ENCODE measurements at places on chromosomes 4 and X.

GRCh38 chr4:145058256-145058655, 39.7 kb downstream of the ANAPC10 start:
- no peak for DNase-seq

- no peak for DNase-seq
Measured at GRCh38 chrX:39157796-39158195, 356.5 kb downstream of the MID1IP1 start.

DNA sequence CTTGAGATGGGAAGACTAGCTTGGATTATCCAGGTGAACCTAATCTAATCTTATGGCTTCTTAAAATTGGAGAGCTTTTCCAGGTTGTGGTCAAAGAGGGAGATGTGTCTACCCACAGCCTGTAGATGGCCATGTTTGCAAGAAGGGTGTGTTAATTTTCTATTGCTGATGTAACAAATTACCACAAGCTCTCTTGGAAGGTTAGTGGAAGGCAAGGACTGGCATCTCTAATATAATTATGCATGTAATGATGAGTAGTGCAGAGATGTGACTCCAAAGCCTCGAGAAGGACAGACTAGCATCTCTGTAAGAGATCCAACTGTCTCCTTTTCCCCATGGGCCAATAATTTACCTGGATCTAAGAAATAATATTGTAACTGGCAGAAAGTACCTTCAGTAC, 3.2 kb upstream of the ADH1B start:
- DNase-seq = no peak

GRCh38 chrX:131081772-131082740, 23.9 kb downstream of the ARHGAP36 start:
- no peak for DNase-seq

DNA sequence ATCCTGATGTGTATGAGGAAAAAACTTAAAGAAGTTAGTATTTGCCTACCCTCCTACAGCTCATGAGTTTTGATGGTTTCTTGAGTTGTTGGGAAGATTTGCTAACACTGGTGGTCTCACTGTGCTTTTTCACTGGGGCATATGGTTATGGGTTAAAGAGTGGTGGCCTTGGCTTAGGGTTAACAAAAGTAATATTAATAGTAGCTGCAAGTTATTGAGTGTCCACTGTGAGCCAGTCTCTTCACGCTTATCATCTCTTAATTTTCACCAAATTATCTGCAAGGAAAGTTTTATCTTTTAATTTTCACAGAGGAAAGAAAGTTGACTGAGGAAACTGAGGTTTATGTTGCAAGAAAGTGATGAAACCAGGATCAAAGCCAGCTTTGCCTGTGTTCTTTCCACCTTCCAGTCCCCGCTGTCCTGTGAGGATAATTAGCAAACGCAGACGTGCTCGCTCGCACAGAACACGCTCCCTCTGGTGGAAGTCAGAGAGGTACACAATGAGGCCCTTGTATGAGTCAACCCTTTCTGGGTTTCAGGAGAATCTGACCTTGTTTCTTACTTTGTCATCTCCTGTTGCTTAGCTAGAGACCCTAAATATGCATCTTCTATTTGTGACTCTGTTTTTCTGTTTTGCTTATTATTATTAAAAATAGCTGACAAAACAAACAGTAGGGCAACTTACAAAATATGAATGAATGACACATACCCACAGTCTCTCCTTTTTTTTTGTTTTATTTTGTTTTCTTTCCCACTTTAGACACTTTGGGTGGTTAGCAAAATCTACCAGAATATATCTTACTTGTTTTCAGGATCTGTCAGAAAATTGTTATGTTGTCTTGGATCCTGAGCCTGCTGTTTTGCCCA, 94.3 kb downstream of the DDIT4L start:
- peak; percentile 60 for DNase-seq

GRCh38 chr4:31084806-31085416, 364.7 kb downstream of the PCDH7 start:
- no peak for DNase-seq

- DNase-seq = no peak
Measured at GRCh38 chrX:66756717-66757116, 117.8 kb upstream of the EDA2R start.

GRCh38 chr4:107376293-107376692, 340.2 kb upstream of the DKK2 start:
- no peak for DNase-seq

DNA sequence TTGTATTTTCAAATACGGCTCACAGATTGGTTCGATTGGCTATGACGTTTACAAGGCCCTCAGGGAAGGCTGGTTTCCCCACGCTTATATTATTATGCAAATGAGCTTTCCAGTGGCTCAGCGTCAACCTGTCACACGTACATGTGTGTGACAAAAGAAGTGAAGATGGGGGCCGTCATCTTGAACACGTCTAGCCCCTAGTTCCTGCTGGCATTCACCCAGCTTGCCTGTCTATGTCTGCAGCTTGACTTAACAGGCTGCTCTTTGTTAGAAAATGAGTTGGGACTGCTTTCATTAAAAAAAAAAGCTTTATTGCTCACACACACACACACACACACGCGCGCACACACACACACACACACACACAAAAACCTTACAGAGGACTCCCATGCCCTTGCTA, 283.6 kb upstream of the CTSO start:
- DNase-seq = no peak

- DNase-seq = no peak
Measured at GRCh38 chrX:12971282-12972003, 3.5 kb upstream of the TMSB4X start.

GRCh38 chrX:47217121-47217851, 1.2 kb upstream of the CDK16 start:
- DNase-seq = peak; percentile 40

DNA sequence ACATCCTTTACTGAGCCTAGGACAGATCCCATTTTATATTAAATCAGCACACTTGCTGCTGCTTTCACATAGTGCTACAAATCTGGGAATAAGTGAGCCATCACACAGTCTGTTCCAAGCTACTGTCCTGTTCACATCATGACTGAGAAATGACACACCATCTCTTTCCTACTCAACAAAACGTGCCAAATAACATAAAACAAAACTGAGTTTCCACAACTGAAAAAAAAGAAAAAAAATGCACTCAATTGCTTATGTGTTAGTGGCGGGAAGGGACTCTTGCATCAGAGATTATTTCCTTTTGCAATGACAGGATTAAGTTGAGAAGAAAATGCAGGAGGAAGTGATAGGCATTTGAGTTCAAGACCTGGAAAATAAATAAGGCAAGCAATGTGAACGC, 109.0 kb downstream of the SHROOM4 start:
- no peak for DNase-seq

DNA sequence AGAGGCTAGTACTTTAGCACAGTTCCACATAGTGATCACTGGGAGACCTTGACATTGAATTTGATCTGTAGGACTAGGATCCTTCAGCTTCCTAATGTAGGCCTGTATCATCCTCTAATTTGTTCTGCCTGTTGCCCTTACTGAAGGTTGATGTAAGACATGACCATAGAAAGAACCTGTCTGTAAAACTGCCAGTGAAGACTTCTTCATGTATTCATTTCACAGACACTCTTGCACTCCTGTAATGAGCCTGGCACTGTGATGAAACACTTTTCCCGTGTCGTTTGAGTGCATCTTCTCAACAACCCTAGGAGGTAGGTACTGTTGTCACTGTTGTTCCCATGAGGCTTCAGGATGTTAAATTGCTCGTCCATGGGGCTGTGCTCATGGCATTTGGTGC, 14.7 kb downstream of the RAB9A start:
- no peak for DNase-seq

- DNase-seq = no peak
Measured at GRCh38 chr4:152097371-152097770, 336.6 kb upstream of the GATB start.

- DNase-seq = no peak
Measured at GRCh38 chr4:133190098-133190497, 41.0 kb downstream of the PCDH10 start.

DNA sequence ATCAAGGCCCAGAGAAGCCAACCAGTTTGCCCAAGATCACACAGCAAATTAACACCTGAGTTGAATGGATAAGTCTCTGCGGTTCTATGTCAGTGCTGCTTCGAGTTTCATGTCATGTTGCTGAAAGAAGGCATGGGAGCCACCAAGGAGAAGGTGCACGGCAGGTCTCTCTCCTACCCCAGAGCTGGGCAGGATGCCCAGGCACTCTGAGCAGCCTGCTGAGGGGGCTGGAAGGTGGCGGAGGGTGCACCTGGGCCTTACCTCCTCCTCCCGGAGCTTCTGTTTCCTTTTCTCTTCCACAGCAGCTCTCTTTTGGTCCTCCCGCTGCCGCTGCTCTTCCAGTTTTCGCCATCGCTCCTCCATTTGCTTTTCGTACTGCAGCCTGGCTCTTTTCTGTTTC, 53.6 kb downstream of the MAP7D2 start:
- no peak for DNase-seq

- DNase-seq = no peak
Measured at GRCh38 chrX:154436374-154436982, 476 bp upstream of the GDI1 start.

DNA sequence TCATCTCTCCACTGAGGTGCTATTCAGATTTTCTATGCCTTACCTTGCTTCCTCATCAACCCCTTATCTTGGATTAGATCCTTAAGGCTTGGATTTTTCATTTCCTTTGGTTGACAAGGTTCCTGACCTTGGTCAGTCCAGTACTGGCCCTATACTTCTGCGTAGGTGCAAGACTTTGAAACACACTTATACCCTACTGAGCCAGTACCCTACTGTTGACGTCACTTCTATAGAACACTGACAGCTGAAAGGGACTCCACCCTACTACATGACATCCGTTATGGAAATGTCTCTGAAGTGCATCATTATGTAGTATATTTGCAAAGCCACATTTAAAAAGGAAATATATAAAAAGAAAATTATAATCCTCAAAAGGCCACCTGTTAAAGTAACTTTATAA, 12.0 kb upstream of the PLS3 start:
- no peak for DNase-seq

DNA sequence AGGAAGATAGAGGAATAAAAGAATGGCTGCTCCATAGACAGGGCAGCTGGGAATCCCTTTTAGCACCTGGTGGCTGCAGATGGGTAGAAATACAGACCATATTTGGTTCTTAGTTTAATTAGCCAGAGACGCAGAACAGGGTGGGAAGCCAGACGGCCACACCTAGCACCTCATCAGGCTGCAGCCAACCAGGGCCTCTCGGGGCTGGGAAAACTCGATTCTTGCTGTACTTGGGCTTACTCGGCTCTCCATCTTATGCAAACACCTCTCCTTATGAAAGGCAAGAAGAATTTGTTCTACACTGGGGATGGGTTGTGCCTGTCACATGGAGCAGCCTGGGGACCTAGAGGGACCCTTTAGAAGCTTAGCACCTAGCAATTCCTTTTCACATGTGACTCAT, 19.7 kb downstream of the IRAK1 start:
- DNase-seq = no peak

GRCh38 chr4:4658052-4658451, 116.2 kb upstream of the STX18 start:
- DNase-seq = no peak

GRCh38 chr4:105605493-105605892, 53.1 kb downstream of the ARHGEF38 start:
- no peak for DNase-seq

DNA sequence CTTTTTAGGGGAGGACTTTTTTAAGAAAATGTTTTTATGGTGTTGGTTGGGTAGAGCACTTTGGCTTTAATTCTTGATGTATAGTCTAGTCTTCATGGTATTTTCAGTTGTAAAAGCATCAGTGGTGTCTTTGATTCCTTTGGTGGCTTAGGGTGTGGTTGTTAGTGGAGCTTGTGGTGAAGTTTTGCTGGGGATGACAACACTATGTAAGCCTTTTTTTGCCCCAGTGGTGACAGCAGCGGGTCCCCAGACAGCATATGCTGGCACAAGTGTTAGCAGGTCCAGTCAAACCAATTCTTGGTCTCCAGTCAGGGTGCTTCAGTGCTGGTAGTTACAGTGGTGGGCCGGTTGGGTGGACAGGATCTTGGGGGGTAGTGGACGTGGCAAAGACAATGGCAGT, 52.0 kb downstream of the CHIC1 start:
- DNase-seq = no peak

GRCh38 chr4:108693211-108693610, 42.8 kb downstream of the OSTC start:
- no peak for DNase-seq

GRCh38 chr4:84985952-84986351, 19.5 kb upstream of the WDFY3 start:
- DNase-seq = no peak

DNA sequence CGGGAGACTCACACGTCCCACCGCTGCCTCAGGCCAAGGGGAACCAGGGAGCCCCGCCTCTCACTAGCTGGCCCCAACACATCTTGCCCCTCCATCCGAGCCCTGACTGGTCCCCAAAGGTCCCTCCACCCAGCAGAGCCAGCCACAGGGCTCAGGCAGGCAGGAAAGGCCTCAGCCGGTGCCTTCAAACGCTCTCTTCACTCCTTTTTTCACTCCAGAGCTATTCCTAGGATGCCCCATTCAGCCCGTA, 1.5 kb upstream of the ARHGAP4 start:
- no peak for DNase-seq

- DNase-seq = no peak
Measured at GRCh38 chr4:147674073-147674472, 9.9 kb downstream of the PRMT9 start.

- DNase-seq = no peak
Measured at GRCh38 chr4:104966349-104967033, 180.2 kb upstream of the TET2 start.

DNA sequence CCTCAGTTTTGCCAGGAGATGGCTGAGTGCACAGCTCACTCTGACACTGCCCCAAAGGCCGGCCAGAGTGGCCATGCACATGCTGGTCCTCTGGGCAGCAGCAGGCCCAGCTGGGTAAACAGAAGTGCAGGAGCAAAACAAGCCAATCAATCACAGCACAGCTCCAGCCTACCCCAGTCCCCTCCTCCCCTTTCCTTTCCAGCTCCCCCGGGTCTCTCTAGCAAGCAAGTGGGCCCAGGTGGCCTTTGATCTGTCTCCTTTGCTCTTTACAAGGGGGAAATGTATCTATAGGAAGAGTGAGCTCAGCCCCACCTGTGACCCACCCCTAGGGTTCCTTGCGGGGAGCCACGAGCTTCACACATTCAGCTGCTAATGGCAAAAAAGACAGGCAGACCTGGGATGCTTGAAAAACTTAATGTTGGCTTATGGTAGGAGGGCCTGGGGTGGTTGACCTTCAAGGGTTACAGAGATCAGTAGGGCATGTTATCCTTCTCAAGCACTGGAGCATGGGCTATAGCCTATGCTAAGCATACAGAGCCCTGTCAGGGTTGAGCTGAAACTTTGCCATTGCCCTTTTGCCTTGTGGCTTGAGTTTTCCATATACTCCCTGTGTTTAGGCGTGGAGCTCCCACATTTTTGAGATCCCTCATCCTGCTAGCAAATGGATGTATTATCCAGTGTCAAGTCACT, 57.8 kb upstream of the PLAC1 start:
- DNase-seq = no peak

DNA sequence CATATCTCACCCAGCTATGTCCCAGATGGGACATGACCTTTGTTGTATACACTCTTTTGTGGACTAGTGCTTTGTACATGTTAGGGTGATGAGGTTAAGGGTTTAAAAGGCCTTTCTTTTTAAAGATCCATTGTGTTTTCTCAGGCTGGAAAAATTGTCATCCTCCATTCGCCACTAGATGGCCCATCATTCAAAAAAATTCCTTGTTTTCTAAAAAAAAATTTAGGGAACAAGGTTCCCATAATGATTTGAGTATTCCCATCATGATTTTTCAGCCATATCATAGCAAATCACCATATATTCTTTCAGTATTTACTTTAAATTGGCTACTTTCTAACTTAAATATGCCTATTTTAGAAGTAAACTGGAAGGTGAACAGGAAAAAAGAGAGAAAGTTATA, 91.9 kb upstream of the TMEM164 start:
- DNase-seq = no peak
